Activated CD8-positive, alpha-beta memory T cell treated with anti-CD3 and anti-CD28 coated beads for 48 hours (primary cell): ENCODE measurements at places on chromosomes 12 and 14.

GRCh38 chr12:109266106-109266879 lies 42.8 kb downstream of the FOXN4 start:
- DNase-seq: no peak

GRCh38 chr14:98203421-98203820 lies 1068.6 kb downstream of the BCL11B start:
- DNase-seq: no peak

DNA sequence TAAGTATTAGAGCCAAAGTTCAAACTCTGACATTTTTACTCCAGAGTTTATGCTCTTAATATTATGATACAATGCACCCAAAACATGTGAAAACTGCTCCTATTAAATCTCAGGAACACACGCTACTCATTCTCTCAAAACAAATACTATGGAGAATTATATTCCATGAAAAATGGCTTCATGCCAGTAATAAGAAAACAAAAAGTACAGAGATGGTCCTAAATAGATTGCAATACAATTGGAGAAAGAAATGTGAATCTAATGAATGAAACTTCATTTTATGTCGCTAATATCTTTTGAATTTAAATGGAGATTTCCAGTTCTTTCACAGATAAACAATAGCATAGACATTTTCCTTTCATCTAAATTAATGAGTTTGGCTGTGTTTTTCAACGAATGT lies 384.3 kb downstream of the ADAMTS20 start:
- no peak for DNase-seq

GRCh38 chr14:88870777-88871176 lies 46.3 kb downstream of the TTC8 start:
- no peak for DNase-seq

GRCh38 chr14:35044939-35045797 lies 904 bp upstream of the FAM177A1 start:
- no peak for DNase-seq

- DNase-seq: no peak
These were observed 21.0 kb downstream of the ANKLE2 start for GRCh38 chr12:132740652-132741051.

DNA sequence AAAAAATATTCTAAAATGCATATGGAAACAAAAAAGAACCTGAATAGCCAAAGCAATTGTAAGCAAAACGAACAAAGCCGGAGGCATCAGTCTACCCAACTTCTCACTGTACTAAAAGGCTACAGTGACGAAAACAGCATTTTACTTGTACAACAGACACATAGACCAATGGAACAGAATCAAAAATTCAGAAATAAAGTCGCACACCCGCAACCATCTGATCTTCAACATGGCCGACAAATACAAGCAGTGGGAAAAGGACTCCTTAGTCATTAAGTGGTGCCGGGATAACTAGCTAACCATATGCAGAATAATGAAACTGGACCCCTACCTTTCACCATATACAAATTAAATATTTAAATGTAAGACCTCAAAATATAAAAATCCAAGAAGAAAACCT lies 203.9 kb upstream of the PPFIA2 start:
- DNase-seq: no peak

- DNase-seq: no peak
These were observed 3.7 kb upstream of the ZFP36L1 start for GRCh38 chr14:68796418-68797101.

DNA sequence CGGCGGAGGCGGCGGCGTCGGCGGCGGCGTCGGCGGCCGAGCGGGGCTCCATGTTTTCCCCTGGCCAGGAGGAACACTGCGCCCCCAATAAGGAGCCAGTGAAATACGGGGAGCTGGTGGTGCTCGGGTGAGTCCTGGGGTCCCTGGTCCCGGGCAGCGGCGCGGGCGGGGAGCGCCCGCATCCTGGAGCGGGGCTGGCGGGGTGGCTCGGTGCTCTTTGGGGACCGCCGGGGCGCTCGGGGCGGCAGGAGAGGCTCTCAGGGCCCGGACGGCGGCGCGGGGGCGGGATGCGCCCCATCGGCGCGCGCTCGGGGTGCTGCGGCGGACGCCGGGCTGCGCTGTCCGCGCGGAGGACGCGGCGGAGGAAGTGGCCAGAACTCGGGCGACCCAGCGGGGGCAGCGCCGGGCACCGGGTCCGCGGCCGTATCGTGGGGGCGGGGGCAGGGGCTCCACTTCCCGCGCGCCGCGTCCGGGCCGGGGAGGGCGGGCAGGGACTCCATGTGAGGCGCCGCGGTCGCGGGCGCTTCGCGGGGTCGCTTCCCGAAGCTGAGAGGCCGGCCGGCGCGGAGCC lies 485 bp downstream of the PELI2 start:
- DNase-seq: no peak

- no peak for DNase-seq
These were observed 62.0 kb upstream of the CSRP2 start for GRCh38 chr12:76940671-76941445.

GRCh38 chr12:47216150-47216677 lies 136.5 kb upstream of the AMIGO2 start:
- no peak for DNase-seq

GRCh38 chr14:34180869-34181268 lies 230.0 kb upstream of the EGLN3 start:
- no peak for DNase-seq

DNA sequence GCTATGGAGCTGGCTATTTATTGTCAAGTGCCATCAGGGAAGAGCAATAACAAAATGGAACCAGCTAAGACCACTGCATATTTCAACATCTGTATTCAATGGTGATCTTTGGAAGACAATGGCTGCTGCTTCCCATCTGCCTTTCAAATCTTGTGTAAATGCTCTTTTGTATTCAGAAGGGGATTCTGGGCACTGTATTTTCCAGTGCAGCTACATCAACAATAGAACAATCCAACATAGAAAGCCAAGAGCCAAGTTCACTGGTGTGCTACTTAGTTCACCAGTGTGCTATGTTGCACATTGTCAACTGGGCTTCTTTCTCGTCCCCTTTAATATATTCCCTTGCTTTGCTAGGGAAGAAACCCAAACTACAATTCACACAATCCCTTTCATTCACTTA lies 128.8 kb upstream of the OR4E1 start:
- DNase-seq: no peak

DNA sequence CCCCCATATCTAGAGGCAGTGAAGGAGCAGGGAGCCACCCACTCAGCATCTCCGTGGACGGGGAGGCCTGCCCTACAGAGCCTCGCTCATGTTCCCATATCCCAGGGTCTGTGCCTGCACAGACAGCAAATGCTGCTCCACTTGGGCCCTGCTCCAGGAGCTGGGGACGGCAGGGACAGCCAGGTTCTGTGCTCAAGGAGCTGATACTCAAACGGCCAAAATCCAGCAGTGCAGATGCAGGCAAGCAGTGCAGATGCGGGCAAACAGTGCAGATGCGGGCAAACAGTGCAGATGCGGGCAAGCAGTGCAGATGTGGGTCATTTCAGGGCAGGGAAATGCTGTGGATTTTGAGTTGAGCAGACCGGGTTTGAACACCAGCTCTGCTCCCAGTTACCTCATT lies 6.2 kb upstream of the SERPINA12 start:
- DNase-seq: no peak

DNA sequence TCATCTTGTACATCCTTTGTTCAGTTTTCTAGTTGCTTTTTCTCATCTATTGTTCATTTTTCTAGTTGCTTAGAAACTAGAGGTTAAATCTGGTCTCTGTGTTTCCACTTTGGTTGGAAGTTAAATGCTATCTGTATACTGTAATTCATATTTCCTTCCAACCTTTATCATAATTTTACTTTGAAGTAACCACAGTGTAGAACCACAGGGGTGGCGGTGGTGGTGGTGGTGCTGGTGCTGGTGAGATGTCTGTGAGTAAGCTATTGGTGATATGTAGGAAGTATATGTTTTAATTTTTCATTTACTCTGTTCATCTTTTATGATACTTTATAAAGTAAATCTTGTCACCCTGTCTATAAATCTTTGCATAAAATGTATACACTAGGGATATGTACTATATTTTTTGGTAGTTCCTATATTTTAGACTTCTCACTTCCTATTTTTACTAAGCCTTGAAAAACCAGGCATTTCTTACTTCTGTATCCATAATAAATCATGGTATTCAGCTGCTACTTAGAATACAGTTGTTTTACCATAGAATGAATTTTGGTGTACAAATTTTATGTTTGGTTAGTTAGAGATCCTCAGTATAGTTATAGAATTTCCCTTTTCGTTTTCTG lies 31.9 kb downstream of the CCDC91 start:
- DNase-seq: peak; percentile 49

DNA sequence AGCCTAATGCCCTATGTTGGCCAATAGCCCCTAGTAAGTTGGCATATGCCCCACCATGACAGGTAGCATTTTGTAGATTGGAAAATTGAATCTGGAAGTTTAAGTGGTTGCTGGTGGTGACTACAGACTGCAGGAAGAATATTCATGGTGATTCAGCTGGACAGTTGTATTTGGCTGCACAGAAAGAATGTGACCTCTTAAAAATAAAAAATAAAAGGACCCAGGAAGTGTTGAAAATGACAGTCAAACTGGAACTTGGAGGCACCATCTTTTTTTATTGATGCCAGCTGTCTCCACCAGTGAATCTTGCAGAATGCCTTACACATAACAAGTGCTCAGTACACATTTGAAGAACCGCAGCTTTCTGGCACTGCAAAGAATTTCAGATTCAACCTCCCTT lies 73.9 kb downstream of the PRMT8 start:
- DNase-seq: no peak

DNA sequence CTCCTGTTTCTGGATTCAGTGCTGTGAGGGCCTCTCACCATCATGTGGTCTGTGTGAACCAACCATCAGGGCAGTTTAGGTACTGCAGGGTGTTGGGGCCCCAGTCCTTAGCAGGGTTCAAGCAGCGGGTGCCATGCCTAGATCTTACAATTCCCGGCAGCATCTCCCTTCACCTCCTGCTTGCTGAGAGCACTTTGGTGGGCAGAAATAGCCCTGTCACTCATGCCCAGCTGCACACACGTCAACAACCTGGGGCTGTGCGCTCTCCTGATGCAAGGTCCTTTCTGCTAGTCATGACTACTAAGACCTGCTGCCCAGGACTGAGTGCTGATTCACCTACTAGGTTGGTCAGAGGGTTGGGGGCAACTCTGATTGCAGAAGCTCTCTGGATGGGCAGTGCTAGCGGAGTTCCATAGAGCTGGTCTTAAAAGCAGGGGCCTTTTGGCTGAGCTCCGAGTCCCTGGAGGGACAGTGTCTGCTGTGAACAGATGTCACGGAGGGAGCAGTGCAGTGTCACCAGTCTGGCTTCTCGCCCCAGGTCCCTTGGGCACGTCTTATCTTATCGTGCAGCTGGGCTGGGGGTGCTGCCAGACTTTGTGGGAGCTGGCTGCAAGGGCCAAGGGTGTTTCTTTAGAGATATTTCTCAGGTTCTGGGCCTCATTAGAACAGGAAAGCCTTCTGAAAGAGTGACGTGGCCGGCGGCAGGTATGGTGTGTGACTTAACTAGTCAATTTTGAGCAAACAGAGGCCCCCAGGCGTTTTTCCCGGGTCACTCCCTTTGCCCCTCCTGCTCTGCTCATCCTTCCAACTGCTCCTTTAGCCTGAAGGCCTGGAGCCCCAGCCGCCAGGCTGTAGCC lies 71.8 kb downstream of the NINJ2 start:
- DNase-seq: no peak

DNA sequence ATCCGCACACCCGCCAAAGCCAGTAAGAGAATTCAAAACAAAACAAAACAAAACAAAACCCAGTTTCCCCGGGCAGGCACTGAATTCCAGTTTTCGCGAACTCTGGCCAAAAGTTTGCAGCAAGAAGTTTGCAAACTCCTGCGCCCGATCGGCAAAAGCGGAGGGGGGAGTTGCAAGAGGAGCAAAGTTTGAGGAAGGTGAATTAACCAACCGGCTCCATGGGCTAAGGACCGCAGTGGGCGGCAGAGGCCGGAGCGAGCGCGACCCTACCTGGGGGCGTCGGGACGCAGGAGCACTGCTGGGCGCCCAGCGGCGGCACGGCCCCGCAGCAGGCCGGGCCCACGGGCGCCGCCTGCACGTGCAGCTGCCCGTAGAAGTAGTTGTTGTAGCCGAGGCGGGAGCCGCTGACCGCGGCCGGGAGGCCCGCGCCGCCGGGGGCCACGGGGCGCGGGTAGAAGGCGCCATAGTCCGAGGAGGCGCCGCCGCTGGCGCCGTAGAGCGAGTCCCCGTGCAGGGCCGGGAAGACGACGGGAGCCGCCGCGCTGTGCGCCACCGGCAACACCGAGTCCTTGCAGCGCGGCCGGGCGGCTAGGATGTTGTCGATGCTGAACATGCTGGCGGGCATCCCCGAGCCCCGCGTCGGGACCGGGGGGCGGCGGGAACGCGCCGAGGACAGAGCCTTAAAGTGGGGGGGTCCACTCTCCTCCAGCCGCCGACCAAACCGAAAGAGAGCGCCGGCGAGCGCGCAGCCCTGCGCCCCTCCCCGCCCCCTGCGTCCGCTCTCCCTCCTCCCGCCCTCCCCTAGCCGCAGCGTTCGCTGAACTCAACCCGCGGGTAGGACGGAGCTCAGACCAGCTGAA lies at the start of gene GSC:
Gene GSC (minus strand): TSS at position 723 of the 860 bp plus-strand sequence. CDS start 98 bp downstream, at position 625.
- no peak for DNase-seq

GRCh38 chr14:53493860-53494259 lies 340.7 kb upstream of the DDHD1 start:
- no peak for DNase-seq

- no peak for DNase-seq
These were observed 37.8 kb downstream of the MYO1H start for GRCh38 chr12:109385339-109386058.

- DNase-seq: no peak
These were observed 5.9 kb downstream of the RPS6KL1 start for GRCh38 chr14:74917178-74917543.

- no peak for DNase-seq
These were observed 459.6 kb downstream of the ZFP36L1 start for GRCh38 chr14:68333262-68333661.

- DNase-seq: no peak
These were observed 48.7 kb downstream of the CCDC60 start for GRCh38 chr12:119383206-119383605.

- DNase-seq: no peak
These were observed 30.9 kb downstream of the CCNK start for GRCh38 chr14:99512110-99512449.

- no peak for DNase-seq
These were observed 33.6 kb upstream of the METAP2 start for GRCh38 chr12:95440401-95440800.

GRCh38 chr12:132245521-132246101 lies 83.8 kb downstream of the GALNT9 start:
- DNase-seq: no peak

DNA sequence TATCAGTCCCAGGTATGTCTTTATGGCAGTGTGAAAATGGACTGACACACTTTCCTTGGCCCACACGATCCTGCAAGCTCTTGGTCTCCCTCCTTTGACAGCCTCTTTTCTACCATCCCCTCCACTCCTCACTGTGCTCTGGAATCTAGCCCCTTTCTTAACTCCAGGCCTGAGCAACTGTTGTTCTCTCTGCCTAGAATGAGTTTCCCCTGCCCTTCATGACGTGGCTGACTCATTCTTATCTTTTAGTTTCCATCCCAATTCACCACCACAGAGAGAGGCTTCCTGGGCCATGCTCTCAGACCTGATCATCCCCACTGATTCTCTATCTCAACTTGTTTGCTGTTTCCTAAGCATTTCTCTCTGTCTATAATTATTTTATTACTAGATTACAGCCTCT lies 157.4 kb upstream of the HMGA2 start:
- DNase-seq: no peak
